ENCODE measurements at places on chromosomes 12 and 14.

- no peak for DNase-seq
Observed at GRCh38 chr12:4978737-4979136, 64.9 kb upstream of the KCNA5 start.

DNA sequence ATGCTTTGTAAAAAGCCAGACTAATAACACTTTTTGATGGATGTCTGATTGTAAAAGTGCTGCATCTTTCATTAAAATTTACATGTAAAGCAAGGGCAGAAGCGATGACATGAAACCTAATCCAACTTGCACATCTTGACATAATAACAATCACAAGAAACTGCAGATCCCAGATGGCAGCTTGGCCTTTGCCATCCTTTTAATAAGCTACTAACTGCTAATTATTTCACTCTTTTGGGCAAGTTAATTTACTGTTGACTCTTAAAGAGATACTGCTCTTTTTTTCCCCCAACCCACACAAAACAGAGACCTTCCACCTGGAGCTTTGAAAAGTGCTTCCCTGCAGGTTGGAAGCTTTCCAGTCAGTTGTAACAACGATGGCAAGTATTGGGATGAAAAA lies 137.5 kb downstream of the NRXN3 start:
- DNase-seq: no peak

DNA sequence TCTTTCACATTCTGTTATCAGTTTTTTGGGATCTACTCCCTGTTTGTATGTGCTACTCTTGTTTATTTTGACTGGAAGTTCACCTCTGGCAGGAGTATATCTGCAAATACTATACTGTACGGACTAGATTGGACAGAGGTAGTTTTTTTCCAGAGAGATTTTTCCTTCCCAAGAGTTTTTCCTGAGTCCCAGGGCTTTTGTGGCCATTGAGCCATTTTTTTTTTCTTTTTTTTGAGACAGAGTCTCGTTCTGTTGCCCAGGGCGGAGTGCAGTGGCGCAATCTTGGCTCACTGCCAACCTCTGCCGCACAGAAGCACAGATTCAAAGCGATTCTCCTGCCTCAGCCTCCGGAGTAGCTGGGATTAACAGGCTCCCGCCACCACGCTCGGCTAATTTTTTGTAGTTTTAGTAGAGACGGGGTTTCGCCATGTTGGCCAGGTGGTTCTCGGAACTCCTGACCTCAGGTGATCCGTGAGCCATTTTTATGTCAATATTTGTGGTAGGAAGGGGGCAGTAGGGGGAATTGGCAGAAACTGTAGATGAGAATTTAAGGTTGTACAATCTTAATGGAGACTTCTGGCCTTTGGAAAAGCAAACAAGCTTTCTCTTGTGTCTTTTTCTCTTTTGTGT lies 19.4 kb downstream of the KTN1 start:
- no peak for DNase-seq

DNA sequence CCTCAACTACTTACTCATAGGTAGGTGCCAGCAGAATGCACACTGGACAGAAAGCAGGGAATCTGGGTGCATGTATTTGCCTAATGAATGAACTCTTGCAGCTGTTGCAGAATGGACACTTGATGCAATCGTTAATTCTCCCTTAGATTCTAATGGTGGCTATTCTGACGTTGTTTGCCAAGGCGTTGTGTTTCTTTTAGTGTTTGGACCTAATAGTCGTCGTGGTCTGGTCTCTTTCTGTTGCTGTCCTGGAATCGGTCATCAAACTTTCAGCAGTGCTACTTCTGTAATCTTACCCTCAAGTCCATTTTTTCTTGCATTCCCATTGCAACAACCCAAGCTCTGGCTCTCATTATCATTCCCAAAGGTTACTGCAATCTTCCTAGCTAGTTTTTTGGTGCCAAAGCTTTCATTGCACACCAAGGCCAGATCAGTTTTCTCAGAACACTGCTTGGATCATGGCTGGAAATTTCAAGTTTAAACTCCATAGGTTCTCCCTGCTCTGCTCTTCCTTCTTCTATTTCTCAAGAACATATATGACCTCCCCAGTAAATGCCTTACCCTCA lies 31.3 kb downstream of the BMP4 start:
- DNase-seq: no peak

DNA sequence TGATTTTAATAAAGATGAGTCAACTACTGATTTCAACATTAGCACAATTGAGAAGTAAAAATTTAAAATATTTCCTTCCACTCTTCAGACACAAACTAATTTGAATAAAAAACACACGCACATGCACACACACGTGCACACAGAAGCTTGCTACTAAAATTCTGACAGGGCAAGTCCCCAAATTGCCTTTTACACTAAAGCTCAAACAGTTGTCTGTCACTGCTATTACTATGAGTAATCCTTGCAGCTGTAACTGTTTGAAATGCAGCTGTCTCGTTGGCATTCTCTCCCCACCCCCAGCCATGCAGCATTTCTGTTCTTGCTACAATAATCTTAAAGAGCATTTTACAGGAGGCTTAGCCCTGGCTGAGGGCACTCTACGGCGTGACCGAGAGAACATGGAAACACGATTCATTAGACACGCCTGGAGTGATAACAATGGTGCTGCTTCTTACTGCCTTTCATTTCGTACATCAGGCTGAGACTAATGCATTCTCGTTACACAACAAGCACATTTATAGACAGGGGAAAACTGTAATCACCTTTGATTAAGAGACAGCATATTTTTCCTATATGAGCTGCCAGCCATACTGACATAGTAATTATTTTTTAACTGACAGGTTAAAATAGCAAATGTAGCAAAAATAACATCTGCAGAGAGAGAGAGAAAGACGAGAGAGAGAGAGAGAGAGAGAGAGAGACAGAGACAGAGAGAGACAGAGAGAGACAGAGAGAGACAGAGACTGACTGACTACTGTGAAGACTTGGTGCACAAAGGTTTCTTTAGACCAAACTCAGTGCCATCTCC lies 153.8 kb downstream of the MED13L start:
- DNase-seq: peak; percentile 29

- no peak for DNase-seq
Observed at GRCh38 chr12:58712976-58713375, 207.3 kb downstream of the LRIG3 start.

DNA sequence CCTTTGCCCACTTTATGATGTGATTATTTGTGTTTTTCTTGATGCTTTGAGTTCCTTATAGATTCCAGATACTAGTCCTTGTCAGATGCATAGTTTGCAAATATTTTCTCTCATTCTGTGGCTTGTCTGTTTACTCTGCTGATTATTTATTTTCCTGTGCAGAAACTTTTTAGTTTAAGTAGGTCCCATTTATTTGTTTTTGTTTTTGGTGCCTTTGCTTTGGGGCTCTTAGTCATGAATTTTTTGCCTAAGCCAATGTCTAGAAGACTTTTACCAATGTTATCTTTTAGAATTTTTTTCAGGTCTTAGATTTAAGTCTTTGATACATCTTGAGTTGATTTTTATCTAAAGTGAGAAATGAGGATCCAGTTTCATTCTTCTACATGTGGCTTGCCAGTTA lies 667.3 kb downstream of the SLC16A7 start:
- DNase-seq: no peak

GRCh38 chr14:24037658-24038037 lies 14.2 kb upstream of the CARMIL3 start:
- no peak for DNase-seq

- no peak for DNase-seq
Observed at GRCh38 chr12:30529489-30530269, 166.0 kb downstream of the IPO8 start.

- no peak for DNase-seq
Observed at GRCh38 chr12:15701206-15701605, 88.0 kb downstream of the EPS8 start.

DNA sequence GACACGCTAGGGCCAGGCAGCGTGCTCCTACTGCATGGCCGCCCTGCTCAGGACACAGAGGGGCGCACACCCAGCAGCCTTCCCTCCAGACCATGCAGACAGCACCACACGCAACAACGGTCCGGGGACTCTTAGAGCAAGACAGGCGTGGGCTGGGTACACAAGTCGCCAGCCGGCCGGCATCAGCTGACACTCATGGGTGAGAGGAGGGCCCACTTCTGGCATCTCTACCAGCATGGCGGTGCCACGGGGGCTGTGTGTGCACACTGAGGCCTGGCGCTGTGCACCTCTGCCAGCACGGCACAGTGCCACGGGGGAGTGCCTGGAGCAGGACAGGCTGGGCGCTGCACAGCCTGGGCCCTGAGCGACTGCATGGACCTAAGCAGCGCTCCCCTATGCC lies 6.7 kb upstream of the BTBD6 start:
- DNase-seq: no peak

All from GM12864 (cell line).